ENCODE measurements at places on chromosomes 6 and 20.

GRCh38 chr6:42471142-42471541 lies 19.4 kb upstream of the TRERF1 start:
- no peak for DNase-seq

- no peak for DNase-seq
Observed at GRCh38 chr20:60139663-60140446, 181.6 kb downstream of the CDH26 start.

DNA sequence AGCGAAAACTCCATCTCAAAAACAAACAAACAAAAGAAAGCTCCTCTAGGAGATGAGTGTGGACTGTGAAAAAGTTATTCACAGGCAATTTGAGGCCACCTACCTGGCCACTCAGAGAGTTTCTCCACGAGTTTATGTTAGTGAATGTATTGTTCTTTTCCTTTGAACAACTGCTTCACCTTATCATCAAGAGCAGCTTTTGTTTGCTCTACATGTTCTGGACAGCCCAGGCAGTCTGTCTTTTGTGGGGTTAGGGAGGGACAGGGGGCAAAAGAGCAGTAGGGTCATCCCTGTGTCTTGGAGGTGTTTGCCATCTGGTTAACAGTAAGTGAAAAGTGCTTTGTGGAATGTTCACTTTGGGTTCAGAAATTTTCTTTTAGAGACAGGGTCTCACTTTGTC lies 8.0 kb downstream of the CASS4 start:
- no peak for DNase-seq

- DNase-seq: peak; percentile 93
Observed at GRCh38 chr6:112802144-112802543, 455.0 kb downstream of the RFPL4B start.

DNA sequence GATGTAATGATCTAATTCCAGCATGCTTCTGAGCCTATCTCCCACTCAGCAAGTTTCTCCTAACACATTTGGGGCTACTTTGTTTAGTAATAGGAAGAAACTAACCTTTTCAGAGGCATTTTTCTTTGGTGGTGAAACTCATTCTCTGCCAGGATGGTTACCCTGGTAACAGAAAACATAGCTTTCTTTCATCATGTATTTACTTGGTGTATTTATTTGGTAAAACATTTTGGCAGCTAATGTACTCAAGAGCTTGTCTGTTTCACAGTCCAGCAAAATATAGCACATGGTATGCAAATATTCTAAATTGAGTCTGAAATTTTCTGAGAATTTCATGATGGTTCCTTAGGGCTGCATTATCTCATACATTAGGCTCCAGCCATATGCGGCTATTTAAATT lies 100.0 kb downstream of the SLC35B3 start:
- DNase-seq: no peak

DNA sequence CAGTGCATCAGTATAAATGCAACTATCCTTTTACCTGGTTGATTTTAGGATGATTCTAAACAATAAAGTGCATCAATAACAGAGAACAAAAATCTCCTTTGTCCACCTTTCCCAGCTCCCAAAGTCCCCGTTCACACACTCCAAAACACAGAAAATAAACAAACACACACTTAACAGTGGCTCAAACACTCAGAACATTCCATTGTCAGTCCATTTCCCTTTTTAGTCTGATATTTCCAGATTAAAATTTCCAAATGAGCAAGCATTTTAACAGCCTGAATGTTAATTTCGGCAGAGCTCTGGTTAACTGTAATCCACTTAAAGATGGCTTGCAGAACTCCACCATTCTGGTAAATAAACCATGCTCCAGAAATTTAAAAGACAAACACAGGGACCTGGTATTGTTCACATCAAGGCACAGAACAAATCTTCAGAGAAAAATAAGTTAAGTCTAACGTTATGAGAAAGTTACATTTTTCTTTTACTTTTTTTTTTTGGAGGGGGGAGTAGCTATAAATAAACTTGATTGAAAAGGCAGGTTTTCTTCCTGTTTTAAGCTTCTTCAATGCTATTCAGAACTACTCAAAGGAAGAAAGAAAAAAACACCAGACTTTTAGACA lies 100.8 kb downstream of the DST start:
- no peak for DNase-seq

GRCh38 chr20:25082498-25082873 lies 545 bp upstream of the VSX1 start:
- DNase-seq: no peak

DNA sequence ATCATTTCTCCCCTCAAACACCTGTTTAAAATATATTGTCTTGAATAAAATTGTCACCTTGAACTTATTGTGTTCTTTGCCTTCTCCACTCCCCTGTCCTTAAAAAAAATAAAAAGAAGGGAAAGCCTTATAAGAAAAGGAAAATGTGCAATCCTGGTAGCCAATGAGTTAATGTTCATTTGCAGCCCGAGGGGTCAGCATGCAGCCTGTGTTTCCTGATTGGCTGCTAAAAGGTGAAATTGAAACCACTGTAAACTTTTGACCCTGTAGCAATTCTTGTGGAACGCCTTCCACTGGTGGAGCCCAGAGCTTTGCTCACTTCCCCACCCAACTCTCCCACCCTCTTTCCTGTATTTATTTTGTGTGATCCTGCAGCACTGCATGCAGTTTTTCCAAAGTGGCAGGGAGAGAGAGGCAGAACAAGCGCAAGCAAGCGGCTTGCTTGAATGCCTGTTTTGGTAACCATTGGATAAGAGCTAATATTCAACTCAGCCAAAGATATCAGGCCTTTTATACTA lies 74.9 kb downstream of the NCOA3 start:
- peak; percentile 89 for DNase-seq

GRCh38 chr20:24771542-24772061 lies 177.5 kb upstream of the CST7 start:
- no peak for DNase-seq

DNA sequence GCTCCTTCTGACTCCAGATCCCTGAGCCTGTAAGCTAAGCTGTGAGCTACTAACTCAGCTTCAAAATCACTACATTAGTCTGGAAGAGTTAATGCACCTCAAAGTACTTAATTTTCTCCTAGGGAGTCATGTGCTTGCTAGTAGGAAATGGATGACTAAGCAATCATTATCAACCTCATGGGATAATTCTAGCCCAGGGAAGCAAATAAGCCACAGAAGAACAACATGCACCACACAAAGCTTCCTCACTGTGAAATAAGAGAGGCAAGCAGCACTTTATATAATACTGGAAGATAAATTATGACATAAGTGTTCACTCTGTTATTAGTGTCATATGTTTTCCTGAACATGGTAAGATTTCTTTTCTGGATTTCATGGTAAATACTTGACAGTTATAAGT lies 57.9 kb upstream of the RCAN2 start:
- no peak for DNase-seq

GRCh38 chr6:99467509-99468106 lies 42.5 kb upstream of the PNISR start:
- peak; percentile 59 for DNase-seq

DNA sequence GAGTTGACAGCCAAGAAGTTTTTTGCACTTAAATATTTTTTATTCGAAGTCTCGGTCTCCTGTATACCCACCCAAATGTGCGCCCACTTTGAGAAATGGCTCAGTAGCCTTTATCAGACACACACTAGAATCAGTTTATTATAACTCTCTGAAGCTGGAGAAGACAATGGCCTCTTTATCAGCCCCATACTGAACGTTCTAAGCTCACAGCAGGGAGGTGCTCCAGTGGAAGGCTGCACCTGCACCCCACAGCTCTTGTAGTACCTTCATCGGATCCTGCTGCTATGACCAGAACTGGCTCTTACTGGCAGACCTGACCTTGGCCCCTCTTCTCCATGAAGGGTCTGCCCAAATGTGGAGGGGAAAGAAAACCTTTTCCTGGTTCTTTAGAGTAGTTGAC lies 165.0 kb upstream of the SCGN start:
- DNase-seq: no peak

- DNase-seq: peak; percentile 81
Observed at GRCh38 chr6:155418017-155418761, 37.5 kb downstream of the NOX3 start.

DNA sequence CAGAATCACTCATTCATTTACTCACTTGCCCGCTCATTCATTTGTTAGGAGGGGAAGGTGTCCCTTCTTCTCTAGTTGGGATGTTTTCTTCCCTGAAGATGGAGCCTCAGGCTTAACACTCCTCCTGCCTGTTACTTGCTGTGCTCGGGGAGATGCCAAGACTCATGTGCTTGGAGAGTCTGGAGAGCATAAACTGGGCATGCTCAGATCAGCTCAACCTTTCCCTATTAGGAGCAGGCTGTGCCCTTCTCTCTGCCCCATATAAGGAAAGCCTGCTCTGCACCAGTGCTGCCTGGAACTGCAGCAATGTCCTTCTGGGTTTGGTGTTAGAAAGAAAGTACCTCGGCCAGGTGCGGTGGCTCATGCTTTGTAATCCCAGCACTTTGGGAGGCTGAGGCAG lies 18.0 kb upstream of the UBE2V1 start:
- DNase-seq: no peak

- no peak for DNase-seq
Observed at GRCh38 chr20:18689557-18689956, 101.7 kb downstream of the DTD1 start.

GRCh38 chr6:126063512-126064146 lies 77.3 kb downstream of the TRMT11 start:
- peak; percentile 48 for DNase-seq

DNA sequence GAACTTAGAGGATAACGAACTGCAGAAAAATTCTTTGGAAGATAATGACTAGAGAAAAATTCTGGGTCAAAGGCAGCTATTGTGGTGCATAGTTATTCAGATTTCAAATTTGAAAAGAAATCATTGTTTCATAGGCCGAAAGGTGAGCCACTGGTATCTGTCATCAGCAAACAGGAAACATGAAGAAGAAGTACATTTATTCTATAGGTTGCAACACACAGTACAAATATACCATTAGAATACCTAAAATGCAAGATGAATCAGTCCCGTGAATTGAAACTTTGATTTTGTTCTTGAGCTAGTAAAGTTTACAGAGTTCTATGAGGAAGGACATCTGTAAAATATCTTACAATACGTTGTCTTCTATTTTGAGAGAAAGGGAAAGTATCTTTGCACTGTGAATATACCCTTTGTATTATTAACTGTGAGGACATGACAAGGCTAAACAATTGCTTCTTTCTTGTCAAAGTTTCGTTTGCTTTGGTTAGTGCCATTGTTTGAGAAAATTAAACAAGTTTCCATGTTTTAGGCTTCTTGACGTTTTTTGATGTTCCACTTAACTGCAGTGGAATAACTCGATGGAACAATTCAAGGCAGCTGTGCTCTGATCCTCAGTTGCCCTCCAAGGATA lies 84.7 kb downstream of the HDGFL1 start:
- DNase-seq: no peak

- DNase-seq: no peak
Observed at GRCh38 chr20:3919352-3919751, 30.2 kb downstream of the PANK2 start.

- DNase-seq: peak; percentile 46
Observed at GRCh38 chr20:47854687-47855212, 69.5 kb upstream of the SULF2 start.

GRCh38 chr6:31862344-31863235 lies at the start of gene NEU1:
TSS of gene NEU1 (minus strand) at chr6:31862821. CDS start at chr6:31862776, 45 bp downstream.
- DNase-seq: peak; percentile 100

DNA sequence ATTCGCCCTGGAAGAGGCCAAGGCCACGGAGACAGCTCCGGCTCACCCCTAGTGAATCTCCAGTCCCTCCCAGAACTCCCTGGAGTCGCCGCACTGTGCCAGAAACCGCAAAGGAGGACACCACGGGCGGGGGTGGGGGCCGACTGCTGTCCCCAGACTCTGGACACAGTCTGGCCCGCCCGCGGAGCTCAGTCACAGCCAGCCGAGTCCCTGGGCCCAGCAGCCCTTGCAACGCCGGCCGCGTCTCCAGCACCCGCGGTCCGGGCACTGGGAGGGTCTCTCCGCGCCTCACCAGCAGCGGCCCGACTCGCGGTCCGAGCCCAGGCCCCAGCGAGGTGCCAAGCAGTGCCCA lies 518 bp downstream of the PEX6 start:
- DNase-seq: peak; percentile 44

- DNase-seq: peak; percentile 64
Observed at GRCh38 chr6:43977404-43978111, 149.7 kb downstream of the MRPL14 start.

Measured in ELR (cell line).